ENCODE measurements at places on chromosomes 5 and 9. TPM values are rescaled to one million over a fixed set of nuclear protein-coding genes. Genes with fewer than 3 reads are reported as not detected.

GRCh38 chr9:37719526-37719925 lies 34.1 kb upstream of the TRMT10B start:
- no peaks in the 10 kb centered on the region for H3K4me1 ChIP-seq
- no peak for DNase-seq
- no peak overlapping the region for H3K4me3 ChIP-seq
- no peaks in the 10 kb centered on the region for H3K36me3 ChIP-seq

DNA sequence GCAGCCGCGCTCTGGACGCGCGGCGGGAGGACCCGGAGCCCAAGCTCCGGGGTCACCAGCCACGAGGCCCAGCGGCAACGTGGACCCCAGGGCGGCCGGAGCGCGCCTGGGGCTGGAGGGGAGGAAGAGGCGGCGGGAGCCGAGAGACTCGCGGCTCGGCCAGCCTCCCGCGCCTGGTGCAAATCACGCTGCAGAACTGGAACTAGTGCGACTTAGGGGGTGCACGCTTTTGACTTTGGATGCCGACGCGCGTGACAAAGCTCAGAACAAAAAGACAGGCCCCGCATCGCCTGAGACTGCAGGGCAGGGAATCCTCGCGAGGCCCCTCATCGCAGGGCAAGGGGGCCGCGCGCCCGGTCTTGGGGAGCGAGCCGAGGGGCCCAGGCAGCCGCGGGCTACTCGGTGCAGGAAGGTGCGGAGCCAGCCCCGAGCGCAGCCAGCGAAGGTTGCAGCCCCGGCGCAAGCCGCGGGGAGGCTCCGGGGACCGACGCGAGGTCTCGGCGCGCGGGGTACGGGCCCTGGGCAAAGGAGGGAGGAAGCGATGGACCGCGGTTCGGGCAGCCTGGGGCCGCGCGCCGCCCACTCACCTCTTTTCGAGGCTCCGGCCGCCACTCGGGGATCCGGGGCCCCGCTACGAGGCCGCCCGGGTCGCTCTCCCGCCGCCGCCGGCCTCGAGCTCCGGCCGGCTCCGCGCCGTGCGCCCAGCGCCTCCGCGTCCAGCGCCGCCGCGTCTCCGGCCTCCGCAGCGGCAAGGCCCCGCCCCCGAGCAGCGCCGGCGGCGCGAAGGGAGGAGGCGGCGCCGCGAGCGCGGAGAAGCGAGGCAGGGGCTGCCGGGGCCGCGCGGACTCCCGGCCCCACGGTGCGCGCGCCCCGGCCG lies at the start of gene GOLM1:
Gene GOLM1 (minus strand): TSS at position 735 of the 877 bp plus-strand sequence. CDS start 20,238 bp downstream, outside the sequence.
- H3K4me3 ChIP-seq: peak within 1 kb of the TSS; percentile 75
- no peak for DNase-seq
- H3K27me3 ChIP-seq: no peaks in the 10 kb centered on the region
- H3K27ac ChIP-seq: peak within 1 kb of the TSS; percentile 79

- peaks cover 3% of the 10 kb centered on the region for H3K36me3 ChIP-seq
- no peak overlapping the region for H3K4me3 ChIP-seq
- peaks cover 16% of the 10 kb centered on the region for H3K4me1 ChIP-seq
These were observed 34.7 kb downstream of the CSNK1G3 start for GRCh38 chr5:123546657-123547056.

GRCh38 chr5:134161513-134162395 lies 15.0 kb downstream of the SKP1 start:
- DNase-seq: no peak
- H3K36me3 ChIP-seq: peaks cover 46% of the 10 kb centered on the region
- H3K4me3 ChIP-seq: no peak overlapping the region
- no peak overlapping the region for H3K27ac ChIP-seq
- no peaks in the 10 kb centered on the region for H3K27me3 ChIP-seq

- no peak overlapping the region for H3K27ac ChIP-seq
- H3K4me3 ChIP-seq: no peak overlapping the region
- H3K27me3 ChIP-seq: peaks cover 7% of the 10 kb centered on the region
- H3K36me3 ChIP-seq: peaks cover 2% of the 10 kb centered on the region
- H3K4me1 ChIP-seq: no peaks in the 10 kb centered on the region
These were observed 8.7 kb downstream of the TRIM36 start for GRCh38 chr5:115160975-115161475.

IL4 gene
- not detected for total RNA-seq

PCDHGB3 gene
- total RNA-seq: 0.21 TPM

HCN1 gene
- not detected for total RNA-seq

GABRA1 gene
- total RNA-seq: not detected

Measured in chondrocyte (in vitro differentiated cells).